ENCODE measurements at places on chromosomes 7 and 10.

DNA sequence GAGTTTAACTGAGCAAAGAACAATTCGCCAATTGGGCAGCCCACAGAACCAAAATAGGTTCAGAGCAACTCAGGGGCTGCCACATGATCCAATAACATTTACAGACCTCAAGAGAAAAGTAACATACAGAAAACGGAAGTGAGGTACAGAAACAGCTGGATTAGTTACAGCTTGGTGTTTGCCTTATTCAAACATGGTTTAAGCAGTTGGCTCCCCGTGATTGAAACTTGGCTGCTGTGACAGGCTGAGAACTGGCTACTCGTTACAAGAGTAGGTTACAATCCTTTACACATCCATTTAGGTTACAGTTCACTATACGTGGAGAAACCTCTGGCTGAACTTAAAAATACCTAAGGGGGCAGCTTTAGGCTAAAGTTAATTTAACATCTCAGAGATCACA lies 673.1 kb upstream of the PHF14 start:
- DNase-seq: no peak

- DNase-seq: no peak
Measured at GRCh38 chr7:88835147-88835728, 39.7 kb upstream of the TEX47 start.

DNA sequence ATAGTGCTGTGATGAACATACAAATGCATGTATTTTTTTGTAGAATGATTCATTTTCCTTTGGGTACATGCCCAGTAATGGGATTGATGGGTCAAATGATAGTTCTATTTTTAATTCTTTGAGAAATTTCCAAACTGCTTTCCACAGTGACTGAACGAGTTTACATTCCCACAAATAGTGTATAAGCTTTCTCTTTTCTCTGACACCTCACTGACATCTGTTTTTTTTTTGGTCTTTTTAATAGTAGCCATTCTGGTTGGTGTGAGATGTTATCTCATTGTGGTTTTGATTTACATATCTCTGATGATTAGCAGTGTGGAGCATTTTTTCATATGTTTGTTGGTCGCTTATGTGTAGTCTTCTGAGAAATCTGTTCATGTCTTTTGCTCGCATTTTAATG lies 195.0 kb upstream of the AGK start:
- DNase-seq: no peak

GRCh38 chr7:74092964-74093471 lies 9.4 kb downstream of the LIMK1 start:
- DNase-seq: no peak

DNA sequence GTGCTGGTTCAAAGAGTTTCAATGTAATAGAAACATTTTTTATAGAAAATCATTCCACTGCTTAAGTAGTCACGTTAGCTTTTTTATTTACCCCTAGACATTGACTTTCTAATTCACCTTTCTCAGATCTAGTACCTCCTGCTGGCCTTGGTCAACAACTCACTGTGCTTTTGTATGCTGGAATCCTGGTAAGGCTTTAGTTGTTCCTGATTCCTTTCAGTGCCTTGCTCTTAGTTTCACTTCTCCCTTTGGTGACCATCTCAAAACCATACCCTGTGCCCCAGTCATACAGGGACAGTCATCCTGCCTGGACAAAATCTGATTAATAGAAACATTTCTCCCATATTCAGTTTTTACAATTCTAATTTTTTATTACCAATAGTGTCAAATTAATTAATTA lies 130.2 kb downstream of the GPR37 start:
- DNase-seq: no peak

DNA sequence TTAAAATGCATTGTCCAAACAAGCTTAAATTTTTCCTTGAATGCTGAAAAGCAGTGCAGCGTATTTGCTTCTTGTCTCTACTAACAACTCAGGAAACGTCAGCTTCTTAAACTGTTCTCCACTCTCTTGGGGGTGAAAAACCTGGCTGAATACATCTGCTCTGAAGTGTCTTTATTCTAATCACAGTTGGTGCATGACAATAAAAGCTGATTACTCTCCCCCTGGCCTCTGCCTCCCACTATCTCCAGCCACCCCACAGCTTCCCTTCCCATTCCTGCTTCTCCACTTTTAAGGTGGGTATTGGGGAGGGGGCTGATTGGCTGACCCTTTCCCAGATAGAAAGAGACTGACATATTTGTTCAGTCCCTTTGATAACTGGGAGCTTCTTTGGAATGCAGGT lies 456.0 kb downstream of the SORCS1 start:
- DNase-seq: no peak

DNA sequence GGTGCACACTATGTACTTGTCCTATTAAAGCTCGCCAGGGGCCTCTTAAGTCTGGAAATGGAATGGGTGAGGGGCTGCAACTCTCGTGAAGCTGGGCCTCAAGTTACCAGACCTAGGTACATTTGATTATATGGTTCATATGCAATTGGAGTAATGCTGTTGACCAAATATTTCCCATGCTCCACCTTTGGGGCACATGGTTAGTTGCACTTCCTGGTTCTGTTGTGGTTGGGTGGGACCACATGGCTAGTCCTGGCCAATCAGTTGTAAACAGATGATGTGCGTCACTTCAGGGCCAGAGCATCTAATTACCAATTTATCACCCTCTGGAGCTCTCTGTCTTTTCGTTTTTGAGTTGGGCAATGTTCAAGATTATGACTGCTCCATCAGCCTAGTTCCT lies 39.5 kb upstream of the OPN4 start:
- no peak for DNase-seq

GRCh38 chr10:116891208-116891607 lies 41.9 kb downstream of the ENO4 start:
- no peak for DNase-seq

DNA sequence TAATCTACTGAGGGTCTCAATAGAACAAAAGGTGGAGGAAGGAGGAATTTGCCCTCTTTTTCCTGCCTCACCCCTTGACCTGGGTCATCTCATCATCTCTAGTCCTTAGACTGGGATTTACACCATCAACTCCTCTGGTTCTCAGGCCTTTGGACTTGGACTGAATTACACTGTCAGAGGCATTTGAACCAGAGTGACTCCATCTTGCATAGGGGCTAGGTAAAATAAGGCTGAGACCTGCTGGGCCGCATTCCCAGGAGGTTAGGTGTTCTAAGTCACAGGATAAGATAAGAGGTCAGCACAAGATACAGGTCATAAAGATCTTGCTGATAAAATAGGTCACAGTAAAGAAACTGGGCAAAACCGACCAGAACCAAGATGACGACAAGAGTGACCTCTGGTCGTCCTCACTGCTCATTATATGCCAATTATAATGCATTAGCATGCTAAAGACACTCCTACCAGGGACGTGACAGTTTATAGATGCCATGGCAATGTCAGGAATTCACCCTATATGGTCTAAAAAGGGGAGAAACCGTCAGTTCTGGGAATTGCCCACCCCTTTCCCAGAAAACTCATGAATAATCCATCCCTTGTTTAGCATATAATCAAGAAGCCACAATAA lies 84.0 kb downstream of the C1GALT1 start:
- no peak for DNase-seq

- no peak for DNase-seq
Measured at GRCh38 chr10:128851281-128851680, 615.8 kb upstream of the MGMT start.
